Anterior cingulate cortex (tissue), 58 donors: ENCODE measurements at places on chromosomes 7 and 10.
A peak's percentile ranks its signal among the peaks of the same experiment; 100 is the strongest.

- DNase-seq, result no peak
These were observed 97.2 kb downstream of the RALA start for GRCh38 chr7:39720586-39720985.

DNA sequence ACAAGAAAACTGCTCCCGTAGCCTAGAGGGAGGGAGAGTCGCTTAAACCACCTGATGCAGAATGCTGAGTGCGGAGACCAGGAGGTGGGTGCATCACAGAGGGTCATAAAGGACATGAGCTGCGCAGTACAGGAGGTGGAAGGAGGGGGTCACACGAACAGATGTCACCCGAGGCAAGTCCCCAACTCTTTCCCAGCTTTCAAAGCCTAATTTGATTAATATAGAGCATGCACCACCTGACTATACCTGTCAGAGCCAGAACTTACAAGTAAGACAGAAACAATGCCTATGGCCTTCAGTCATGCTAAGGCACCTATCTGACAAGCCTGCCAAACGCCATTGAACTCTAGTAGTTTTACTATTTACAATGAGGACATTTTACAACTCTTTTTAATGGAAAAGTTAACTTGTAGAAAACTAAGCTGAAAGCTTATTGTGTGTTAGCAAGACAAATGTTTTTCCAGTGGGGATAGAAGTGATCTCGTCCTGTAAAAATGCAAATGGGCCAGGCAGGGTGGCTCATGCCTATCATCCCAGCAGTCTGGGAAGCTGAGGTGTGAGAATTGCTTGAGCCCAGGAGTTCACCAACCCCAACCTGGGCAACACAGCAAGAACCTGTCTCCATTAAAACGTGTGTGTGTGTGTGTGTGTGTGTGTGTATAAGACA is 1.1 kb upstream of the VOPP1 start:
- DNase-seq, result no peak

GRCh38 chr10:55287346-55287745 is 486.3 kb upstream of the PCDH15 start:
- no peak for DNase-seq

DNA sequence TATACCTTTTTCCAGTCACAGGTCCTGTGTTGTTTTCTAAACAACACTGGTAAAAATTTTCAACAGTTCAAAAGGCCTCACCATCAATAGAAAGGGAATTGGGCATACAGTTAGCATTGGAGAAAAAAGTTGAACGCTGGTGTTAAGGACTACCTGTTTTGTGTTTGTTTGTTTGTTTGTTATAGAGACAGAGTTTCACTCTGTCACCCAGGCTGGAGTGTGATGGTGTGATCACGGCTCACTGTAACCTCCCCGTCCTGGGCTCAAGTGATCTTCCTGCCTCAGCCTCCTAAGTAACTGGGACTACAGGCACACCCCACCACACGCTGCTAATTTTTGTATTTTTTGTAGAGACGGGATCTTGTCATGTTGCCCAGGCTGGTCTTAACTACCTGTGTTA is 306.1 kb downstream of the PRPF18 start:
- DNase-seq, result no peak

- DNase-seq, result no peak
These were observed 255.3 kb downstream of the PTEN start for GRCh38 chr10:88118729-88119128.

- no peak for DNase-seq
These were observed 5.3 kb downstream of the HOXA11 start for GRCh38 chr7:27179503-27180430.

DNA sequence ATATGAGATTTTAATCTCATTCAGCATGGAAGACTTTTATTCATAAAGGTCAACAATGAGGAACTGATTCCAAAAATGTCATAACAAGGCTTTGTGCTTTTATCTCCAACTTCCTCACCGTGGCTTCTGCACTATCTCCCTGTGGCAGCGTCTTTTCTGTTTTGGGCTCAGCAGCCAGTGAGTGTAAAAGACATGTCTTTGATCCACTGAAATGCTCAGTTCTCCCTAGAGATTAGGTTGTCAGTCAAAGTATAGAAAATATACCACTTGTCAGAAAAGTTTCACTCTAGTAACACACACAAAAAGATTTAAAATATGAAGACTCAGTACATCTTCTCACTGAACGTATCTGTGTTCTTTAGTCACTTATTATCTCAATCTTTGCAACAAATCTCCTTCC is 901.8 kb upstream of the ZWINT start:
- no peak for DNase-seq

DNA sequence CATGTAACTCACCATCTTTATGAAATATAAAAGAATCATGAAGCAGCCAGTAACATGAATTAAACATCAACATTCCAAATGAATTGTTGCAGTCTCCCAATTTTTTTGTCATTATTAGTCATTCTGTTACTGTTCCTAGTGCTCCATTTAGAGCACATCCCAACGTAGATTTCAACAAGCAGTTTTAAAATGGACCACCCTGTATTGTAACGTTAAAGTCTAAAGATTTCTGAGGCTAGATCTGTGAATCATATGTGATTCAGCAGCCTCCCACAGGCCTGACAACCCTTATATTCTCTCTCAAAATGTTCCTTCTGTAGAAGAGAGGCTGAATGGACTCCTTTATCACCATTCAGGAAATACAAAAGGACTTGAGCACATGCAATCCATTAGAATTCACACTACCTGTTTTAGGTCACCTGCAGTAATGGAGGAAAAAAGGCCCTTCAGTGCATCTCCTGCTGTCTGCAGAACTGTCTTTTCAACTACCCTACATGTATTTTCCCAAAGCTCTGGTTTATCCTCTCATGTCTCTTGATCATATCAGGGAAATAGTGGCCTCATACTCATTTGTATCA is 81.4 kb downstream of the CACNA2D1 start:
- DNase-seq, result no peak

GRCh38 chr7:14590206-14590605 is 312.3 kb downstream of the DGKB start:
- DNase-seq, result no peak

GRCh38 chr7:32564542-32564941 is 69.3 kb downstream of the AVL9 start:
- no peak for DNase-seq

DNA sequence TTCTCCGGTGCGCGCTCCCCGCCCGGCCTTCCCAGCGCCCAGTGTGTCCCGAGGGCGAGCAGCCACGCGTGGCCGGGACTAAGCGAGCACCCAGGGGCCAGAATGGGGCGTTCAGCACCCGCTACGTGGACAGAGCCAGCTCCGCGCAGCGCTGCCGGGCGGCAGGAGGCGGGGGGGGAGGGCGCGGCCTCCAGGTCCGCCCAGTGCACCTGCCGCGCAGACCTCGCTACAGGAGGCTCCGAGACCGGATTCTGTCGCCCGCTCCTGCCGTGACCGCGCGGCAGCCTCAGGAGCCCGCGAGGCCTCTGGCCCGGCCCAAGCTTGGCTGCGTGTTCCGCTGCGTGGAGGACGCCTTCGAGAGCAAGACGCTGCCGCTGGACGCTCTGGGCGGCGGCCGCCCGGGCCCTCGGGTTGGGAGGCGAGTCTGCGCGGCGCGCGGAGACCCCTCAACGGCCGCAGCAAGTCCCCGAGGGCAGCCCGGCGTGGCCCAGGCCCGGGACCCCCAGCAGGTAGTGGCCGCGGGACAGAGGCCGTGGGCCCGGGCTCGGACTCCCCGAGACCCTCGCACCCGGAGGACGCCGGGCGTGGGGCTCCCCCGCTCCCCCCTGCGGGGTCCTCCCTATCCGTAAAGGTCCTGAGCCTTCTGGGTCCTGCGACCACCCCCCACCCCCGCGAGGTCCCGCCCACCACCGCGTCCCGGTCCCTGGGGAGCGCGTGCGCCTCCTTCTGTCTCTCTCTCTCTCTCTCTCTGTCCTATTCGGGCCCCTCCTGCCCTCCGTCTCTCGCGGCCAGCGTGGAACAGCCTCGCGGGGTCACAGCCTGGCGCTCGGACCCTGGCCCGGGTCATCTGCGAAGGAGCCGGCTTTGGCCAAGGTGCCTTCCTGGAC is 904 bp upstream of the DPYSL4 start:
- DNase-seq, result no peak

DNA sequence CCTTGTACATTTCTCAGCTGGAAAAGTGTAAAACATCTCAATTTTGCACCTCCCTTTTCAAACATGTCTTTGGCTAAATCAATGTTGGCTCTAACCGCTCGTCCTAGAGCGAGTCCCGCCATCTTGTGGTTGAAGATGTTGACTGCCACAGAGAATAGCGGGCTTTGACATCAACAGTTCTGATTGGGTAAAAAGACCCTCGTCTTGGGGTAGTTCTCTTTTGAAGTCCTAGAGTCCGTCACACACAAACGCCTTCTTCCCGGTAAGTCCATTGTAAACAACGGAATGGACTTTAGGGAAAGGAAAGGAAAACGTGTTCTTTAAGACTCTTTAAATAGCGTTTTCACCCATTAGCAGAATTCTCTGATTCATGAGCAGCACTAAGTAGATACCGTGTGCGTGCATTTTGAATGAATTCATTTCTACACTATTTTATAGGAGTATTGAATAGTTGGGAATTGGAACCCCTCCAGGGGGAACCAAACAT is 452 bp upstream of the RPP30 start:
- peak; percentile 18 for DNase-seq

DNA sequence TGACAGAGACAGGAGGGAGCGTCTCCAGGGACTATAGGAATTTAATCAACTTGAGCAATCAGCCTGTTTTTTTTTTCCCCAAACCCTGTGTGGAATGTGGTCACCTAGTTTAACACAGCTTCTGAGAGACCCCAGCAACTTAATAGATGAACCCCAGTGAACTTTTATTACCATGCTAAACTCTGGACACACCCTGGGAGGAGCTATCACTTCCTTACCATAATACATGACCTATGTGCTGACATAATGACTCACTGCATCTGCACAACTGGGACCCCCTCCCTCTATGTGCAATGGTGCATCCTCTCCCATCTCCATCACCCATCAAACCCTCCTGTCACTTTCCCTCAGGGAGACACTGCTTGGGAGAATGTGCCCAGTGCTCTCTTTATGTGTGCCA is 83.7 kb downstream of the EPC1 start:
- DNase-seq, result no peak

GRCh38 chr10:60731134-60731885 is 47.0 kb upstream of the CDK1 start:
- DNase-seq, result no peak

- no peak for DNase-seq
These were observed 31.9 kb downstream of the LDB3 start for GRCh38 chr10:86699991-86700840.

GRCh38 chr10:103820101-103821062 is 35.0 kb downstream of the SH3PXD2A start:
- no peak for DNase-seq
